ENCODE measurements at places on chromosomes 1 and 21.

- peak; percentile 32 for DNase-seq
These were observed 18.5 kb downstream of the PLA2G2D start for GRCh38 chr1:20100632-20101355.

- DNase-seq, result no peak
These were observed 50.5 kb downstream of the ACTN2 start for GRCh38 chr1:236736761-236737160.

- no peak for DNase-seq
These were observed 37.3 kb downstream of the MRPS6 start for GRCh38 chr21:34110594-34111202.

- DNase-seq, result no peak
These were observed 355.6 kb downstream of the PRDM2 start for GRCh38 chr1:14055442-14056223.

- no peak for DNase-seq
These were observed 81.2 kb downstream of the EPHB2 start for GRCh38 chr1:22791831-22792347.

DNA sequence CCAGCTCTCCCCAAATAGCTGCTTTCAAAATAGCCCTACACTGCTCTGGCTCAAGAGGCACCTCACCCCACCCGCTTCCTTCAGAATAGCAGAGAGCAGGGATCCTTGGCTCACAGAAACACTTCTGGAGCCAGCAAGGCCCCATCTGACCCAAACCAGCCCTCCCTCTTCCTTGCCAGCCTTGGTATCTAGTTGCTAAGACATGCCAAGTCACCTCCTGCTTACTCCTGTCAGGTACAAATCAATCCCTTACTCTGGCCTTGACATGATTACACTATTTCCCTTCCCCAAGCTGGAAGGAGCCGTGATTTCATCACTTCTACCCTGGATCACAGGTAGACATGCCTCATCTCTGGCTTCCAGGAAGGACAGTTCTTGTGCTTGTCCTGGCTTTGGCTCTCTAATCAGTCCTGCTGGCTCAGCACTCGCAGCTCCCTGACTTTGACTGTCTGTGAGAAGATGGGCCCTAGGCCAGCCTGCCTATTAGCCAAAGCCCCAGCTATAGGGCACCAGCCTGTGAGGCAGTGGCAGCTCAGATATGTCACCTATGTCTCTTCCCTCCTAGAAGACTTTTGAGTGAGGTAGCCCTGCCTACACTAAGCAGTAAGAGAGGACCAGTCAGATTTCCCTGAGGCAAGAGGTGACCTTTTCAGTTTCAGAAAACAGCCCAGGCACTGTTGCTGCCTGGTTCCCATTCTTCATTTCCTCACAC is 8.9 kb upstream of the MUTYH start:
- no peak for DNase-seq

DNA sequence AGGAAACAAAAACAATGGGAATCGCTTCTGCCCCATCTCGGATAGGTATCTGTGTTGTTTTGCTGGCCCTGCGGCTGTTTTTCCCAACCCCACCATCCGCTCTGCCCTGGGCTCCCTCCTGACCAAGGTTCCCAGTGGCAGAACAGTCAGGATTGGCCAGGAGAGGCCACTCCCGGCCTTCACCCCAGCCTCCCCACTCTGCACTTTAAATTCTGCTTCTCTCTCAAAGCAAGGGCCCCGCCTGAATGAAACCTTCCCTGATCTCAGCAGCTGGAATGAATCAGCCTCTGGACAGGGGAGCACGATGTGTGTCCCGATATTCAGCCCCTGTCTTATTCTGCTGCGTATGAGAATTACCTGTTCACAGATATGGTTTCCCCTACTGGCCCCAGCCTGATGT is 16.3 kb downstream of the C1orf115 start:
- DNase-seq, result no peak

DNA sequence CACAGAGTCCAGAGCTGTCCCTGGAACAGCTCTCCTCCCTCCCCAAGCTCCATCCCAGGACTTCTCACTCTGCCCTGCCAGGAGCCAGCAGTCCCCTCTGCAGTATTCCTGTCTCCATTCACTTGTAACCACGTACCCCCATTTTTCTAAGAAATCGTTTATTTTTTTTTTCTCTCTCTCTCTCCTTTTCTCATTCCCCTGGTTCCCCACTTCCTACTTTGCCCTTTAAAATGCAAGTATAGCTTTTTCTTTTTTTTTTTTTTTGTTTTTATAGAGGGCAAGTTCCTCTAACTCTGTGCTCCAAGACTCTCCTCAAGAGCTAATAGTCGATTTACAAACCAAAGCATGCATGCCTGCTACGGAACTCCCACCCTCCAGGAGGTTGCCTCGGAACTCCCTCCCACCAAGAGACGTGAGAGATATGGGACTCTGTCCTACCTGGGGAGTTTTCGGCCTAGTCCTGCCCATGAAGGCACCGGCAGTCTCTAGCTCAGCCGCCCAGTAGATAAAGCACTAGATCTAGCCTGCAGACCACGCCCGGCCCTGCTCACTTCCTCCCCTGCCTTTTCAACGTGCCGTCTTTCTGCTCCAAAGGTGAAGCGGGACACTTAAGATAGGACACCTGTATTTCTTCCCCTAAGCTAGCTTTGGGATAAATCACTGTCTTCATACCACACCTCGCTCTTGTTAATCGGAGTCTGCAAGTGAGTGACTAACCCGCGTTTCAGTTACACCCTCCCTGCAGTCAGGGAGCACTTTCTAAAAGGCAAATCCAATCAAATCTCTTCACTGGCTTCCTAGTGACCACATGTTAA is 27.7 kb downstream of the TNFRSF9 start:
- no peak for DNase-seq
